ENCODE measurements at places on chromosomes 1 and 21. TPM values are rescaled to one million over a fixed set of nuclear protein-coding genes. Genes with fewer than 3 reads are reported as not detected.

Gene BCAR3
- 30.6 TPM for polyA plus RNA-seq

Gene MEX3A
- 0.17 TPM for polyA plus RNA-seq

Gene CCDC27
- not detected for polyA plus RNA-seq

Gene RCSD1
- 3.3 TPM for polyA plus RNA-seq

Gene DCST1
- not detected for polyA plus RNA-seq

Gene SPRR2B
- polyA plus RNA-seq: not detected

- DNase-seq: no peak
These were observed 329.5 kb upstream of the DUSP10 start for GRCh38 chr1:222071387-222071786.

DNA sequence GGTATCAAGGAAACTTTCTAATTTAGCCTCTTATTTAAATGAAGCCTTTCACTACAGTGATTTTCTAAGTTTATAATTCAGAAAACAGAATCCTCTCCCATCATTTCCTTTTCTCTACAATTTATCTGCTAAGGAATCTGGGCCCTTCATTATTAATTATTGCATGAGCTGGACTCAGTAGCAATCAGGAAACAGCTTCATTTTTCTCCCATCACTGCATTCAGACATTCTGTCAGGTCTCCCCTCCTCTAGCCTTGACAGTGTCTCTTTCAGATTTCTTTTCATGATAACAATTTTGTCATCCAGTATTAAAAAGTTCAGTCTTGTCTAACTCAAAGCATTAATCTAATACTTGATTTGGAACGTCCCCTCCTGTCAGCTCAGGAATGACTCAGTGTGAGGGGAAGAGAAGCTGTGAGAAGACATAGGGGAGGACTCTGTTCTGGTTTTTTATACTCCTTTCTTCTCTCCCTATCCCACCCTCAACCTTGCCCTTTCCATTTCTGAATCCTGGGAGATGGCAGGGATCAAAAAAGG is 28.1 kb downstream of the SLC44A5 start:
- no peak for DNase-seq

GRCh38 chr1:88877382-88877825 is 14.0 kb downstream of the GTF2B start:
- no peak for DNase-seq

DNA sequence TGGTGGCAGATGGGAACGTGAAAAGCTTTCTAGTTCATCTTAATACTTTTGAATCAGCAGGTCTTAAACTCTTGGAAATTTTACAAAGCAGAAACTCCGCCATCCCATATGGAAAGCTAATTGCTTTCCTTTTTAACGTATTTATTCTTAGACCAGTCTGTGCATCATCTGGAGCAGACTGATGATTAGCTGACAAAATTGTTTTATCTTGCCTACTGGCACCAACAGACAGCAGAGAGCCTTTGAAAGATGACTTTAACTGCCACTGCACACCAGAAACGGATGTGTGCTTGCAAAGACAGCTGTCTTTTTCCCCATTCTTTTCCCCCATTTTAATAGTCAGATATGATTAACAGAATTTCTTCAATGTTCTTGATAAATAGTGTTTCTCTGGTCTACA is 97.0 kb downstream of the PLD5 start:
- no peak for DNase-seq

DNA sequence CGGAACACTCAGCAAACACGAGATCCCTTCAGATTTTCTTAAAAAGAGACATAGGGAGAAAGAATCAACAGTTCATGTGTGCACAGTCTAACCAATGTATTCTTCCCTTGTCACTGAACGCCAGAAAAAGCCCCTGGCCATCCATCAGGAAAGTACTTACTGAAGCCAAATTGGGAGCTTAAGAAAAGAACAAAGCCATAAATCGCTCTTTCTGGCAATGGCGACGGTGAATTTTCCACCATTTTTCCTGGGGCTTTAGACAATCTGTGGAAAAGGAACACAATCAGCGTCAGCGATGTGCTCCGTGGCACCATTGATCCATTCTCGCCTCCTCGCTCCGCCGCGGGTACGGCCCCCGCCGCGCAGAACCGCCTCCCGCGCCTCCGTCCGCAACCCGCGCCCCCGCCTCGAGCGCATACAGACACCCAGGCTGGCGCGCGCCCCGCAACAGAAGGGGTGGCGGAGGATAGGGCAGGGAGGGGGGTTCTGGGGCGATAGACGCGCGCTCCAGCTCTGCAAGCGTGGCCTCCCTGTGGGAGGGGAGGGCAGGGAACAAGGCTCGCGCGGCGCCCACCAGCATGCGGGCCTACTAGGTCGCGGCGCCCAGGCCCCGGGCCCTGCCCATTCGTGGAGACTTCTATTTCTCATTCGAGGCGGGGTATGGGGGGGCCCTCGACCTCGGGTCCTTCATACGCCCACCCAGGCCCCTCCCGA is 440 bp downstream of the PIGP start:
- peak; percentile 86 for DNase-seq

- no peak for DNase-seq
These were observed 530.4 kb upstream of the PTBP2 start for GRCh38 chr1:96191165-96191564.

DNA sequence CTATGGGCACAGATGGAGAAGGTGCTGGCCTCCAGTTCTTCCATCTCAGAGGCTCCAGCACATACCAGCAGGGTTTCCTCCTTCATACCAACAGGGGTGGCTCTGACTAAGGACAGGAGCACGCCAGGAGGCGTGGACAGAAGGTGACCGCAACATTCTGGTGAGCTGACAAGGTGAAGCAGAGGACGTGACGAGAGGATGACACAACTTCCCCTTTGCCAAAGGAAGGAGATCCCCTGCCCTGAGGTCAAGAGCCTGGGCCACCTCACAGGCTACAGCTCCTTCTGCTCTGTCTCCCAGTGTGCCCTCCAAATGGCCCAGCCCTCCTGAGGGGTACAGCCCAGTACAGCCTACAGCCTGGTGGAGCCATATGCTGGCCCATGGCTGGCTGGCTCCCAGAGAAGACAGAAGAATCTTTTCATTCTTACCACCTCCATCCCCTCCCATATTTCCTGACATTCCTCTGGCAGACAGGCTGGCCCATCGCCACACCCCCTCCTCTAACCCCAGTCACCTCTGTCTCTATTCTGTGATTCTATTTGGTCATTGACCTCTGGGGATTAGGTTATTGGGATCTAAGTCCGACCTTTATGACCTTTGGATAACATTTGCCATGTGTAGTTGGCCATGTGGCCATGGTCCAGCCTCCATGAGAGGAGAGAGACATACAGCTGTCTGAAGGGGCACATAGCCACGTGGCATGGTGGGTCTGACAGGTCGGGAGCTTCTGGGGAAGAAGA is 5.1 kb upstream of the LAMB3 start:
- DNase-seq: no peak

- no peak for DNase-seq
These were observed 135.6 kb upstream of the KCNJ15 start for GRCh38 chr21:38120984-38121855.

- no peak for DNase-seq
These were observed 8.4 kb upstream of the XKR8 start for GRCh38 chr1:27951396-27951795.

DNA sequence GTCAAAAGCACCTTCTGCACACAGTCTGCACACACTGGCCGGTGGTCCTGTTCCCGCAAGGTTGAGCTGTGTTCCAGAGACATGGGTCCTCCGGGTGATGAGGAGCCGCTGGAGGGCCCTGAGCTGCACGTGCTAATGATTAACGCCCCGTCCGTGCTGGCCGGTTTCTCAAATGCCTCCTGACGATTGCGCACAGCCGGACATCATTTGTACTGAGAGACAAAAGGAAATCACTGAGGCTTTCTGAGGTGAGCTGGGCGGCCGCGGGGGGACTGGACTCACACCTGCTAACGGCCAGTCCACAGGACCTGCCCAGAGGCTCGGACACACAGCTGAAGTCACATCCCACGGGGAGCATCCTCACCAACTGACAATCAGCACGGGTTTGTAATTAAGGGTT is 29.2 kb downstream of the POFUT2 start:
- DNase-seq: no peak

GRCh38 chr1:10969267-10969970 is 43.0 kb upstream of the TARDBP start:
- DNase-seq: no peak

- no peak for DNase-seq
These were observed 7.6 kb downstream of the COL16A1 start for GRCh38 chr1:31696242-31696641.

- no peak for DNase-seq
These were observed 48.4 kb upstream of the CCDC27 start for GRCh38 chr1:3703786-3704371.

- no peak for DNase-seq
These were observed 1.2 kb downstream of the TMEM53 start for GRCh38 chr1:44672961-44673674.

GRCh38 chr1:223208164-223209076 is 65.4 kb upstream of the TLR5 start:
- DNase-seq: no peak

DNA sequence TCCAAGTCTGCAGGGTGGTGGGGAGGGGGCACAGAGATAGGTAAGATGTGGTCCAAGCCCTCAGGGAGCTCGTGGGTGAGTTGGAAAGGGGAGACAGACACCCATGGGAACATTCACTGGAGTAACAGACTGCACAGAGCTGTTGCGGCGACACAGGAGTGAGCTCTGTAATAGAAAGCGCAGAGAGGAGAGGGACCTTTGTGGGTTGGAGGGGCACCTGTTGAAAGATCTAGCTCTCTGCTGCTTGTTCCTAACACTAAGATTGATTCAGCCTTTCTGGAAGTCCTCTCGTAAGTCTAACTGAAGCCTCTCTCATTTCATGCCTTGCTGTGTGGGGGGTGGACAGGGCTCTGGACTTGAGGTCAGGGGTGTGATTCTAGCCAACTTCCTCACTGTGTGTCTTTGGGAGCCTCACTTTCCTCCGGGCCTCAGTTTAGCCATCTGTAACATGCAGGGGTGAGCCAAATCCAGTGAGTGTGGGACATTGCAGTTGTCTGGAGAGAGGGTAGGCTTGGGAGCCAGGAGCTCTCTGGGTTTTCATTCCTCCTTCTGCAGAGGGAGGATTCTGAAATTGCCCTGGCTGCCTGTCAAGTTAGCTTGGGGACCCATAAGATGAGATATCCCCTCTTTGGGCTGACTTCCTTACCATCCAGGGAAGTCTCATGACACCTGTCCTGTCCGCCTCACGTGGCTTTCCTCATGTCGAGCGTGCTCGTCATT is 2.0 kb upstream of the ACOT11 start:
- DNase-seq: no peak

DNA sequence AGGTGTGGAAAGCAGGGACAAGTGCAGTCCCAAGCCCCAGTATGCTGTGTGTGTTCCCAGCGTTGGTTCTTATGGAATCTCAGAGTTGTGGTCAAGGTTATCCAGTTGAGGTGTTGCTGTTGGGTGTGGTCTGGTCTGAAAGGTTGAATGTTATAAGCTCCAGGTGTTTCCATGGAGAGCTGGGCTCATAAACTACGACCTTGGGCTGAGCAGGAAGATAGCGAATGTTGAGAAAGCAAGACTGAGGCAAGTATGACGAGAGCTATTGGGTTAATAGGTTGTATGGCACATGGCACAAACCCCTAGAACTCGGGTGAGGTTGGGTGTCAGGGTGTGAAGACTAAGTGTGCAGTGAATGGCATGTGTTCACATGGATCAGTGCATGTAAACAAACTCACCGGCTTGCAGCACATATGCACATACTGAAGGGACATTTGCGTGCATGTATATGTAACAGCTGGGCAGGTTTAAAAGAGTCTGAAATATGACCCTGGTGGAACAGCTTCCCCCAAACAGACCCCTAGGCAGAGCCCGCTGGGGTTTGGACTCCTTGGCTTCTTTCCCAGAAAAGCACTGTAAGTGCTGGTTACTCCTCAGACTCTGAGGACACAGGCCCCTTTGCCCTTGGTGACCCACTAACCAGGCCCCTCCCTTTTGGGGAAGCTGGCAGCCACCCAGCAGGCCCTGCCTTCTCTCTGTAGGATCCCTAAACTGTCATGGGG is 117.5 kb downstream of the NAV1 start:
- no peak for DNase-seq

- no peak for DNase-seq
These were observed 6.0 kb downstream of the TRABD2B start for GRCh38 chr1:47991187-47991586.

DNA sequence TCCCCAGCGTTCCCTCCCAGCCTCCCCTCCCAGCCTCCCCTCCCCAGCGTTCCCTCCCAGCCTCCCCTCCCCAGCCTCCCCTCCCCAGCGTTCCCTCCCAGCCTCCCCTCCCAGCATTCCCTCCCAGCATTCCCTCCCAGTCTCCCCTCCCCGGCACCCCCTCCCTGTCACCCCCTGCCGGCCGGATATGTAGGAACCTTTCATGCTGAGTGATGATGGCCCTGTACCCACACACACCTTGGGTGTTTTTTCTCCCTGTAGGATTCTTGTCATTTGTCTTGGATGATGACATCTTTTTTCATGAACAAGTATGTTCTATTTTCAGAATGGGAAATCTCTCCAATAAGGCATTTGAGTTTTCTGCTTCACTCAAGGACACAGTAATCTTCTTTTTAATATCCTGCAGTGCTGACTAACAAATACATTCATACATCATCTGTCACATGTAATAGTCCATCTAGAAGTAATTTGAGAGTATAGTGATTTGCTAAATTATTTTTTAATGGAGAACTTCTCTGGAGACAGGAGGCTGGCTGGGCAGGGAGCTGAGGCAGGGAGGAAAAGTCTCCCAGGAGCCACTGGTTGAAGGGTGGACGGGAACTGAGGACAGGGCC is 19.5 kb downstream of the FTCD start:
- DNase-seq: no peak

GRCh38 chr1:59218521-59219236 is 78.2 kb upstream of the FGGY start:
- DNase-seq: no peak

- no peak for DNase-seq
These were observed 175.6 kb upstream of the HP1BP3 start for GRCh38 chr1:20962576-20963258.

GRCh38 chr21:15414057-15414456 is 315.7 kb upstream of the USP25 start:
- DNase-seq: no peak

GRCh38 chr1:201468844-201469644 is at the start of gene PHLDA3:
PHLDA3 (minus strand) TSS chr1:201469188; CDS start chr1:201468786, 402 bp downstream.
- peak; percentile 88 for DNase-seq

DNA sequence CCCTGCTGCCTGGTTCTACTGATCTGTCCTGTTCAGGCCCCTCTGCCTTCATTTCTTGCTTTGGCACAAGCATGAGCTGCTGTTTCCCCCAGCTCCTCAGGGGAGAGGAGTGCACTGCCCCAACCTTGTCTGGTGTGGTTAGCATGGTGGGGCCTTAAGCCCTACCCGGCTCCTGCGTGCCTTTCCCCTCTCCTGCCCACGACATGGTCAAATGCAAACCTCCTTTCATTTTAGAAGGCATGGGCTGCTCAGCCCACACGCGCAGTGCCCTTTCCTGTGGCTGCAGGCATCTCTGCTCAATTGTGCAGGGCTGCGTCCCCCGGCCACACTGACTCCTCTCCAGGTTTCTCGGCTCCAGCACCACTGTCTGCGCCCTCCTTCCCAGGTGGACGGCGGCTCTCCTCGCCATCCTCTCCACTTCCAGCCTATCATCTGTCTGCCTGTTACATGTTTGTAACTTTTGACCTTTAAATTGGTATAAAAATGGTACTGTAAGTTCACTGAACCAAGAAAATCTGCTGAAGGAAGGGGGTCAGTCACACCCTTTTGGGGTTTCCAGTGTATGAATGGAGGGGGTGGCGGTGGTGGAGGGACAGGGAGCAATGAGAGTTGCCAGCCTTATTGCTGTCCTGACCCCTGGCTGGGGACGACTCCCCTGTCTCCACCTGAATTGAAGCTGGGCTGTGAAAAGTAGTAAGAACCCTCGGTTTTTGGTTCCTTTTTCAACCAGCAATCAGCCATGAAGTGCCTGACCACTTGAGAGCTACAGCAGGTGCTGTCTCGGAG is 5.1 kb downstream of the PDE9A start:
- no peak for DNase-seq
